ENCODE measurements at places on chromosomes 4 and X.

DNA sequence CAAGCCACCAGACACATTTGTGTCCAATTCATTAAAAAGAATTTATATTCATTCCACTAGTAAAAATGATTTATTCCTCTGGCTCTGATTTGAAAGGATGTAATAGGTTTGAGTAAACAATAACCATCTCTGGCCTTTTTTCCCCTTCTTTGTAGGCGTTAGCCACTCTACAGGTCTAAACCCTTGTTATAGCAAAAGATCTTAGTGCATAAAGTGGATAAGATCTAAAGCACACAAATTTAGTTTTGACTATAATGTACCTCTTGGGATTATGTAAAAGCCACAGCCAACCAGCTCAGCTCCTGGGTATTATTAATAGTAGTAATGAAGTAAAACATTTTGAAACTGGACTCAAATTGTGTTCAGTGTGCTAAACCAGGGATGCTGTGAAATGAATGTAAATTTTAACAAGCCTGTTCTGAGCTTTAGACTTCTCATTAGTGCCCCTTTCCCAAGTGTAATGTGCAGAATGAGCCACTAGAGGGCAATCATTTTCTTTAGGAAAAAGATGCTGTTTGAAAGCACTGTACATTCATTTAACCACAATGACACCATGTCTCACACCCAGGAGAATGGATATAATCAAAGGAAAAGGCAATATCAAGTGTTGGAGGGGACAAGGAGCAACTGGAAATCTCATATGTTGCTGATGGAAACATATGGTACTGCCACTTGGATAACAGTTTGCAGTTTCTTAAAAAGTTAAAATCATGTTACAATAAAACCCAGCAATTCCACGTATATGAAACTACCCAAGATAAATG is 69.7 kb downstream of the KLHL8 start:
- DNase-seq: peak; percentile 9

DNA sequence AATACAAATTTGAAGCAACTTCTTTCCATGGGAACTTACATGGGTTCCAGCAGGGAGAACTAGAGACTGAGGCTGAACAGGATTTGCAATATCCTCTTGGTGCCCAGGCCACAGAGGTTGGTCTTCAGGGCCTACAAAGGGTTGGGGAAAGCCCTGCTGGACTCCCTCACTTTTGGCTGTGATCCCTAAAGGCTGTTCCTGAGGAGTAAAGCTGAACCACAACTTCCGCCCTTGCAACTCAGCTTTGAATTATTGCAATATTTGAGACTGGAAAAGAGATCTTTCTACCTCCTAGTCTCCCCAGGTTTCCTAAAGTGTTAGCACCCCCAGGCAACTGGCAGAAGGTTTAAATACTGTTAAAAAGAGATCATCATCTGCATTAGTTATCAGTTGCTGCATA is 26.9 kb downstream of the DCHS2 start:
- DNase-seq: no peak

- DNase-seq: no peak
Observed at GRCh38 chr4:55920571-55920970, 28.2 kb upstream of the CEP135 start.

DNA sequence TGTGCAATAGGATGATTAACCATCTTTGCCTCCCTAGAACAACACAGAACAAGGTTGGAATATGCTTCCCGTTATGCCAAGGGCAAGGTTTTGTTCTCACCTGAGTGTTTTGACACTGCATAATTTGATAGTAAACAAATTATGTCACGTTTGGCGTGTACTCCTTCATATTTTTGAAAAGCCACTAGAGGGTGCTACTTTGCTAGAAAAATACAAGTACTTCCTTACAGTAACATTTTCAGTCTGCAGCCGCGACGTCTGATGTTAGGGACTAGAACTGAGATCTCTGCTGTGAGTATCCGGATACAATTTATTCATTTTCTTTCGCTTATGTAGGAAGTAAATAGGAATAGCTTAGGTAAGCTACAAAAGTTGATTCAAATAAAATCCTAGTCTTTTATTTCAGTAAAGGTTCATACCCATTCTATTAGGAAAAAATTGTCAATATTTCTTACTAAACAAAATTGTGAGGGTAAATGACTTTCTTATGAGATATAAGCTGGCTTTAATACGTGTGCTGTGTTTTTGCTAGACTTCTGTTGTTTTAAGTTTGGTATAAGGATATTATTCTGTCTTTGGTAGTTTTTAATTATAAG is 181.1 kb upstream of the WDFY3 start:
- DNase-seq: no peak

DNA sequence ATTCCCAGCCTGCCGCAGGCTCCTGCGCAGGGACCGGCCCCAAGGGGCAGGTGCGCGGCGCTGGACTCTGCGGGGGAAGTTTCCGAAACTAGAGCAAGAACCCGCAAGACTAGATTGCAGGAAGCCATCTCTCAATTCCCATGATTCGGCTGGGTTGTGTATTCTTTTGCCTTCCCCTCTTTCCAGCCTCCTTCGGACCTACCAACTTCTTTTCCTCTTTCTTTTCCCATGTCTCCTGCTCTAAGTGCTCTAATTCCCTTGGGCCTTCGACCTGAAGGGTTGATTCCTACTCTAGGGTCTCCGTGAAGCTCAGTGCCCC is 645 bp upstream of the OPHN1 start:
- no peak for DNase-seq

DNA sequence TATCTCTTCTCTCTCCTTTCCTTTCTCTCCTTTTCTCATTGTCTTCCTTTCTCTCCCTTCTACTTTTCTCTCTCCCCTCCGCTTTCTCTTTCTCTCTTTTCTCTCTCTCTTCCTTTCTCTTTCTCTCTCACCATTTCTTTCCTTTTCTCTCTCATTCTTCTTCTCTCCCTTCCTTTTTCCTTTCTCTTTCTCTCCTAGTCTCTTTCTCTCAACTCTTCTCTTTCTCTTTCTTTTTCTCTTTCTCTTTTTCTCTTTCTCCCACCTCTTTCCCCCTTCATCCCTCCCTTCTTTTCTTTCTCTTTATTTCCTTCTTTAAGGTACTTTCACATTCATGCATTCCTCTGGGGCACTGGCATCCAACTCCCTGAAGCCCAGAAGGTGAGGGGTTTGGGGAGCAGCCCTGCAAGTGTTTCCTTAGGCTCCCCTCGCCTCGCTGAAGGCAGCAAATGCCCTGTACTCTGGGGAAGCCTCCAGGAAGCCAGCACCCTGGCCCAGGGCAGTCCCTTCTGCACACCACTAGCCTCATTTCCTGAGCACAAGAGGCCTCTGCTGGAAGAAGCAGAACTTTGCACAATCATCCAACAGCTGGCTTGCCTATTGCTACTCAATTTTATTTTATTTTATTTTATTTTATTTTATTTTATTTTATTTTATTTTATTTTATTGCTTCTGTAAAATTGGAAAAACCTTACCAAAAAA is 124.2 kb downstream of the NFKB1 start:
- peak; percentile 72 for DNase-seq

GRCh38 chr4:169345316-169345721 is 74.6 kb upstream of the SH3RF1 start:
- no peak for DNase-seq

DNA sequence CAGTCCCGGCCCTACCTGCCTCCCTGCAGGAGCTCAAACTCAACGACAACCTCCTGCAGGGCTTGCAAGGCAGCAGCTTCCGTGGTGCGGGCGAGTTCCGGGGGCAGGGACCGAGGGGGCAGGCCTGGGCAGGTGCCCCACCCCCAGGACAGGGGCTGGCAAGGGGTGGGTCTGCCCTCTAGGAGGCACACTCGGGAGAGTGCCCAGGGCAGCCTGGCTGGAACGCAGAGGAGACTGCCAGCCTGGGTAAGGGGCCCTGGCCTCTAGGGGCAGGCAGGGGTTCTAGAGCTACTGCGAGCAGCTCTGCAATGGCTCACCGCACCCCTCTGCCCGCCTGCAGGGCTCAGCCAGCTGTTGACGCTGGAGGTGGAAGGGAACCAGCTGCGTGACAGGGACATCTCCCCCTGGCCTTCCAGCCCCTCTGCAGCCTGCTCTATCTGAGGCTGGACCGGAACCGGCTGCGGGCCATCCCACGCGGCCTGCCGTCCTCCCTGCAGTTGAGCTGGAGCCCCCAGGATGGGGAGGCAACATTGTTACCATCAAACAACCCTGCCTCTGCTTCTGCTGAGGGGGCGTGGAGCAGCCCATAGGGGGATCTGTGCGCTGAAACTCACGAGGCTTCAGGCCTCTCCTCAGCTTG is 12.1 kb upstream of the HAUS7 start:
- no peak for DNase-seq

DNA sequence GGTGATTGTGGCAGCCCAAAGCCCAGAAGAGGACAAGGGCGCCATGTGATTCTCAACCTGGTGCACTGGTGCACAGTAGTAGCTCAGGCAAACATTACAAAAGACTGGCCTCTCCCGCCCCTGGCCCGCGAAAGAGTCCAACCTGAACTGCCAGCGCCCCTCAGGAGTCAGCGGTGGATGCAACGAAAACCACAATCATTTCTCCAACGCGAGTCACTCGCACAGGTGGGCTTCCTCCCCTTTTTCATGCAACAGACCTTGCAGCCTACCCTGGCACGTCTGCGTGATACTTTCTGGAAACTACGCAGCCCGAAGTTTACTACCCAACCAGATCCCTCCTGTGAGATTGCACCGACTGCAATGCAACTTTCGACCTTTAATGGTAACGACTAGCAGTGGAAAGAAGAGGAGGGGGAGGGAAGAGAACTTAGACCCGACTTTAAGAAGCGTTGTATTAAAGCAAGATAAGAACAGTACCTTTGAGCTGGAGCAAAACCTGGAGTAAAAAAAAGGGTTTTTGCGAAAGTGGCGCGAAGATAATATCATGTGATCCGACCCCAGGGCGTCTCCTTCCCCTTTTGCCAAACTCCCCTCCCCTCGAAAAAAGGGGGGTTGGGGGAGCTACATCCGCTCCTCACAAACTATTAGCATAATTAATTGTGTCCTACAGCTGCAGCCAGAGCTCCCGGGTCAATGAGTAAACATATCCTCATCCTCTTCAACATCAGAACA is 63.3 kb upstream of the CCDC160 start:
- DNase-seq: peak; percentile 2

DNA sequence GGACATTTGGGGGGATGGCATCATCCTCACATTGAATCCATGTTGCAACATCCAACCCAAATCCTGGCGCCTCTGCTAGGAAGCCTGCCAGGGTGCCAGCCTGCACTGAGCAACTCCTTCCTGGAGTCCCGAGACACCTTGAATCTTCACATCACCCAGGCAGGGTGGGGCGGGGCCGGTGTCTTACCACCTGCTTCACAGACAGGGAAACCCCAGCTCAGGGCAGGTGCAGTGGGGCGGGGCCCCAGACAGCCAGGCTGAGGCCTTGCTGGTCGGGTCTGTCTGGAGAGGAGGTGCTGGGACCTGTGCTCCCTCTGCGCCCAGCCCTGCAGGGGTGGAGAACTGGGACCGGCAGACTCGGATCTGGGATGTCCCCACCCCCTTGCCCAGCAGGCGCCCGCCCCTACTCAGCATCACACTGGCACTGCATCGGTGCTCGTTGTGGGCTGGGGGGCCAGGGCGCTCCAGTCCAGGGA is 31.5 kb upstream of the HTRA3 start:
- no peak for DNase-seq

DNA sequence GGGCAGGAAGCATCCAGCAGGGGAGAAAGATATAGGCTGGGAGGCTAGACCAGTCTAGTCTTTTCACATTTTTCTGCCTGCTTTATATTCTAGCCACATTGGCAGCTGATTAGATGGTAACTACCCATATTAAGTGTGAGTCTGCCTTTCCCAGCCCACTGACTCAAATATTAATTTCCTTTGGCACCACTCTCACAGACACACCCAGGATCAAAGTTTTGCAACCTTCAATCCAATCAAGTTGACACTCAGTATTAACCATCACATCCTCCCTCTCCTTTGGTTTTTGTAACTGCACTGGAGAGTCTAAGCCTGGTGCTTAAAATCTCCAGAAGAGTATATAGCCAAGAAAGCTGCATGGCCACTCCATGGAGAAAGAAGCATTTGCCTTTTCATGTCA is 560.4 kb downstream of the GRXCR1 start:
- DNase-seq: no peak

GRCh38 chrX:2450681-2451080 is 50.1 kb downstream of the DHRSX start:
- DNase-seq: no peak

DNA sequence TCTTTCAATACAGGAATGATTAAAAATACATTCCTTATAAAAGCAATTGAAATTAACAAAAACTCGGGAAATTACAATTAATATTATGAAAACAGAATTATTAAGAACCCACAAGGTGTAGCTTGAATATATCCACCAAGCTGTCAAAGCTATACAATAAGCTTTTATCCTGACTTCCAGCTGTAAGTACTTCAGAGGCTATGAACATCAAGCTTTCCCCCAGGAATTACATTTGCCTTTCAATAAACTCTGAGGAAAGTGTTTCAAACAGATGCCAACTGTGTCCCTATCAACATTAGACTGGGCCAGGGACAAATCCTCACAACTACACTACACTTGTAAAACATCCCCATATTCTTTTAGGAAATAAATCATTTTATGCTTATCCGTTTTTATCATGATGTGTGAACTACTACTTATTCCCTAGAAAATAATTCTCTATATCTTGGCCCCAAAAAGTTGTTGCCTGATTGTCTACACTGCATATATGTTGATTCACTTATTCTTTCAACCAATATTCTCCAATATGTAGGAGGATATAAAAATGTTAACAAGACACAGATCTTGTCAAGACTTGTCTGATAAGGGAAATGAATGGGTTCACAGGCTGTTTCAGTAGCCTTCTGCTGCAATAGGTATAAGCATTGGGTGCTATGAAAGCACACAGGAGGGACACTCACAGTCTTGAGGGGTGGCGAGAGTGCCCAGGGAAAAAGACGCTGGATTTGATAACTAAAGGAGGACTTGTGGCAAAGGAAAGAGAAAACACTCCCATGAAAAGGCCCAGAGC is 494.1 kb downstream of the CENPC start:
- no peak for DNase-seq

- DNase-seq: no peak
Observed at GRCh38 chr4:168441412-168441811, 38.9 kb downstream of the DDX60L start.

- DNase-seq: no peak
Observed at GRCh38 chrX:19627081-19627480, 111.8 kb upstream of the MAP3K15 start.

GRCh38 chr4:10690185-10690907 is 5.8 kb upstream of the CLNK start:
- DNase-seq: no peak

GRCh38 chrX:15853586-15854079 is 980 bp downstream of the AP1S2 start:
- DNase-seq: no peak

DNA sequence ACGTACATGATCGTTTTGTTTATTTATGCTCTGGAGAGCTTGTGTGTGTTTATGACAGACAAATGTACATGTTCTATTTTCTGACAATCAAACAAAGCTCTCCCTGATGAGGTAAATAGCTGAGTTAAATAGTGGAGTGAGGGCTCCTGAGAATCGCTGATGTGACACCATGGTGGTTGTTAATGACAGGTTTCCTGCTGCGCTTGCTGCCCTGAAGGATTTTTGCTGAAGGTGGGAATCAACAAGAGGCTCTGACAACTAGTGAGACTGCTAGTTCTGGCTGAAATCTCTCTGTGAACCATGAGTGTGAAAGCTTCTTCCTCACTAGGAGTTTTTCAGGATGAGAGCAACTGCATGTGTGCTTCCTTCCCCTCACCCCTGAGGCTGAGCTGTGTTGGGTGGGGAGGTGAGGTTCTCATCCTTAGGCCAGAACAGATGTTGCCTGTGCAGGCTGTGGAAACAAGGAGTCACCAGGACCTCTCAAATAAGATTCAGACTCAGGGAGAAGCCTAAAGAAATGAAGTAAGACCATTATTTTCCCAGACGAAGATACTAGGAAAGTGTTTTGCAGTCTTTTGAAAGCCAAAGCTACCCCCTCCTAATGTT is 173.4 kb upstream of the JADE1 start:
- DNase-seq: no peak
